ENCODE measurements at places on chromosomes 5 and 9.

- no peak for DNase-seq
These were observed 5.2 kb upstream of the FCN2 start for GRCh38 chr9:134875371-134875770.

GRCh38 chr5:56412601-56413379 lies 179.7 kb upstream of the ANKRD55 start:
- no peak for DNase-seq

DNA sequence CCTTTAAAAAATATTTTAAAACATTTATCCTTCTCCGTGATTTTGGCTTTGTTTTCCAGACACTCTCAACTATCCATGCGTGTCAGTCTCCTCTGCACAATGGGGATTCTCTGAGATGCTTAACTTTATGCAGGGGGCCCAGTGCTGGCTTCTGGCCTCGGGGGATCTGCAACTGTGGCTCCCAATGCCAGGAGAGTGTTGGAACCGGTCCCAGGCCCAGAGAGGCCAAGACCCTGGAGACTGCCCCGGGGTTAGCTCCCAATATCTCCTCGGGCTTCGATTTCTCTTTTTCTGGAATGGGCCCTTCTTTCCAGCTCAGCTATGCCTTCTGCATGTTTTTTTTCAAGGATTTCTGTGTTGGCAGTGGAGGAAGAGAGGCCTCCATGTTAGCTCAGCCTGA lies 20.1 kb upstream of the SARDH start:
- DNase-seq = no peak

GRCh38 chr9:114061830-114062474 lies 16.1 kb downstream of the AMBP start:
- DNase-seq = no peak

GRCh38 chr5:126863402-126863801 lies 86.5 kb downstream of the LMNB1 start:
- no peak for DNase-seq

Measured in stimulated activated CD8-positive, alpha-beta memory T cell treated with anti-CD3 and anti-CD28 coated beads, Interleukin-4, amount 100 ng/mL, for 4 hours (primary cell).